ENCODE measurements at places on chromosomes 5 and 9.

DNA sequence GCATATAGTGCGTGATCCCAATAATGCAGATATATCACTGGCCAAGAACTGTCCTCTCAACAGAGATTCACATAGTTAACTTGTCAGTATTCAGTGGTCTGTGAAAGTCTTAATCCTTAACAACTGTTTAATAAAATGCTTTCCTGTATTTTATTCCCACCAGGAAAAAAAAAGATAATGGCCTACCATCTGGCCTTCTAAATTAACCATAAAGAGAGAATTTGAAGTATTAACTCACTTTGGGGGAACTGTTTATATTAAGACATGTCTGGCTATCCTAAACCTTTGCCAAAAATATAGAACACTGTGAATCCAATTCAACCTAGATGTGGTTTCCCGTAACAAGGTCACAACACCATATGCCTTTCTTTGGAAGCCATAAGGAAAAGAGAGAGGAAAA lies 818 bp upstream of the FREM1 start:
- no peak for DNase-seq

- DNase-seq: no peak
These were observed 420.4 kb downstream of the KIAA0825 start for GRCh38 chr5:94197970-94198369.

GRCh38 chr5:53029608-53030007 lies 40.5 kb downstream of the ITGA2 start:
- no peak for DNase-seq

GRCh38 chr9:137108608-137109249 lies 5.8 kb downstream of the DPP7 start:
- DNase-seq: no peak

All from HCEC 1CT (cell line).